ENCODE measurements at places on chromosomes 7 and 10.
A peak's percentile ranks its signal among the peaks of the same experiment; 100 is the strongest.

DNA sequence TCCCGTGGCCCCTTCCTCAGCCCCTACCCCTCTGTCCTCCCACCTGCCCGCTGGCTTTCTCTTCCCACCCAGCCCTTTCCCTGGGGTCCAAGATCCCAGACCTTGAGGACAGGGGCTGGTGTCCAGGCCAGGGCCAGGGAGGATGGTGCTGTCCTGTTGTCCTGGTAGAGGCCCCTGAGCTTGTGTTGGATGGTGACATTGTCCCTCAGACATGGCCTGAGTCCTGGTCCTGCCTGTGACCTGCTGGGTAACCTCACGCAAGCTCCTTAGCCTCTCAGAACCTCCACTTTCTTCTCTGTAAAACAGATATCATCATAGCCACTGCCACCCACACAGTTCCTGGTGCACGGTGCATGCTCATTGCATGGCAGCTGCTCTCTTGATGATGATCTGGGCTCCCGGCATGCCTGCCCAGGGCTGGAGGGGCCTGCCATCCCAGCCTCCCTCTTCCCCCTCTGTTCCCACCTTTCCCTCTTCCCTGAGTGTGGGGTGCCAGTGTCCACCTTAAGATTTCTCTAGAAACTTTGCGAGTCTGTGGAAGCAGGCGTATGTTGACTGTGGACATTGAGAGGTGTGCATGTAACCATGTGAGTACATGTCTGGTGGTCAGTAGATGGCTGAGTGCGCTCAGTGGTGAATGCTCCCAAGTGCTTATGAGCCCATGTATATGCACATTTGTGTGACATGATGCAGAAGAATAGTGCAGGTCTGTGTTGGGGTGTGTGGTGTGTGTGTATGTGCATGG is 60.4 kb downstream of the NEURL1 start:
- DNase-seq = peak; percentile 75

GRCh38 chr7:11557627-11558026 is 274.4 kb downstream of the THSD7A start:
- no peak for DNase-seq

DNA sequence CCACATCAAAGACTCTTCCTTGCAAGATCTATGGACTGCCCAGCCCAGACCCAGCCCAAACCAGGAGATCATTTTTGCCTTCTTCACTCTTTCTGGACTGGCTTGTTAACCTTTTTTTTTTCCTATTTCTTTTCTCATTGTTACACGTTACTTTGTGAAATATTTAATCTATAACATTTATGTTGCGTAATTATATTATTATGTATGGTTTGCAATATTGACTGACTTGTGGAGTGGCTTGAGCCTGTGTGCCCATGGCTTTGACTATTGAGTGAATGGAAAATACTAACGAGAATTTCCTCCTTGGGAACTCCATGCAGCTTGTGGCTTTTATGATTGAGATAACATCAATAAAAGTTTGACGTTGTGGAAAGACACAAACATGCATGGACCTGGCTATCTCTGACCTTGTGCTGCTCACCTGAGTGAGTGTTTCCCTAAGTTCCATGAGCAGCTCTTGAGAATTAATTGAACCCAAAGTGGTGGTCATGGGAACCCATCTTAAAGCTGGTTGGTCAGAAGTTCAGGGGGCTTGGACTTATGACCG is 1641.3 kb upstream of the LRRTM3 start:
- DNase-seq = no peak

- peak; percentile 58 for DNase-seq
These were observed 146.6 kb downstream of the LCOR start for GRCh38 chr10:96978621-96979154.

DNA sequence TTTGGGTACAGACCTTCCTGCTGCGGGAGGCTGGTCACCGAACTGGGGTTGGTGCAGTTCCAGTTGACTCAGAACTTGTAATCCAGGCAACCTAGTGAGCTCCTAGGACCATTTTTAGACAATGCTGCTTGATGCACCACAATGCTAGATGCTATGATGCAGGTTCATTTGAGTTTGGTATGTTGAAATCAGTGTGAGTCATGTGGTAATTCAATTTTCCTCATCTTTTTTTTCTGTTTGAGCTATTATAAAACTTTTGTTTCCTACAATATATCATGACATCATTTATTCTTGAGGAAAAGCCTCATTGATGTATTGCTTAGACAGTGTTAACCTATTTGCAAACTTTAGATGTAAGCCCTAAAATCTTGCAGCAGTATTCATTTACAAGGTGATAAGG is 40.9 kb upstream of the MTPN start:
- no peak for DNase-seq

GRCh38 chr10:107264742-107265141 is 100.2 kb upstream of the SORCS1 start:
- DNase-seq = no peak

- no peak for DNase-seq
These were observed 88.8 kb downstream of the GSAP start for GRCh38 chr7:77327067-77327931.

DNA sequence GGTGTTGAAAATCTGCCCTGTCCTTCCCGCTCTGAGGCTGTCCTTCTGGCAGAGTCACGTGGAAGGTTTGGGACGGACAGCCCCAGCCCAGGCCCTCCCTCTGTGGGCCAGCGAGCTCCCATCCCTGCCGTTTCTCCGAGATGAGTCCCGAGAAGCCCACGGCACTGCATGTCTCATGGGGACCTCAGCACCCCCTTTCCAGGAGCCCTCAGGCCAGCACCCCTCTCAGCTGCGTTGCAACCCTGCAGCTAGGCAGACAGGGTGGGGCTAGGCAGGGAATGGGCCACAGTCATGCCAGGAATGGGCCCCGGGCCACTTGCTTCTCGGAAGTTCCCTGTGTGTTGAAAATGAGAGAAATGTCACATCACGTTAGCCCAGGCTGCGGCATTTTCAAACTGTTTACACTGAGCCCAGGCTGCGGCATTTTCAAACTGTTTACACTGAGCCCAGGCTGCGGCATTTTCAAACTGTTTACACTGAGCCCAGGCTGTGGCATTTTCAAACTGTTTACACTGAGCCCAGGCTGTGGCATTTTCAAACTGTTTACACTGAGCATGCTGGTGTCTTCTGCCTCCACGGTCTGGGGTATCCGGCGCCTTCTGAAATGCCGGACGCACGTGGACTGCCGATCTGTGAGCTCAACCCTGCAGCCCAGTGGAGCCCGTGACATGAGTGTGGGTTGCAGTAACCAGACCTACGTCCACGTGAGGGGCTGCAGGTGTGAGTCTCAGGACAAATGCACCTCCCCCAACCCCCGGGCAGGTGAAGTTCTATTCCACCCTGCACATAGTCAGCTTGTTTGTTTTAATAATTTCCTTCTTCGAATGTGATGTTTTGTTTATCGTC is 42.6 kb downstream of the FAM20C start:
- no peak for DNase-seq

GRCh38 chr10:62578301-62578700 is 204.1 kb downstream of the ZNF365 start:
- no peak for DNase-seq

DNA sequence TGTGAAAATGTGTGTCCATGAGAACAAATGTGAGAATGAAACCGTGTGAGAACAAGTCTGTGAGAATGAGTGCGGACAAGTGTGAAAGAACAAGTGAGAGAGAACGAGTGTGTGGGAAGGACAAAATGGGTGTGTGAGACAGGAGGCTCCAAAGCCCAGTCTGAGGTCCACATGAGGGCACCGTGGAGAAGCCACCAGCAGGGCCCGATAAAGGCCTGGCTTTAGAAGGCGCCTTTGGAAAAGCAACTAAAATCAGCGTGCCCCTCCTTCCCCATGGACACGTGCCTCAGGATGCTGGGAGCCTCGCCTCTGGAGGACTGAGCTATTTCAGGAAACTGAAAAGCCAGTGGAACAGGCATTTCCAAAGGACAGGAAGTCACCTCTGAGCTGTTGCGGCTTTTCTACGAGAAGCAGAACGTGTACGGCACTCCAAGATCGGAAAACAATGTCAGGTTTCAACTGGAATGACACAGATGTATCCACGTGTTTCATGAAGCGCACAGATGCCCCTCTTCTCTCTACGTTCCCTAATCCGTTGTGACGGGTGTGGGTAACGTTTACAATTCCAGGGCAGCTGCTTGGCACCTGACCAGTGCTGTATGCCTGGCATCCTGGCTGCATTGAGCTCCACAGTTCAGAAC is 46.4 kb downstream of the ESYT2 start:
- no peak for DNase-seq

Measured in T-helper 2 cell treated with Interferon-gamma antibody and Interleukin-4, amounts not matched to agents 5 μg/mL and 100 μg/mL, for 36 hours (primary cell).